ENCODE measurements at places on chromosomes 2 and 18.
A peak's percentile ranks its signal among the peaks of the same experiment; 100 is the strongest.

GRCh38 chr2:235555371-235555770 lies 61.5 kb downstream of the AGAP1 start:
- peak; percentile 17 for DNase-seq

DNA sequence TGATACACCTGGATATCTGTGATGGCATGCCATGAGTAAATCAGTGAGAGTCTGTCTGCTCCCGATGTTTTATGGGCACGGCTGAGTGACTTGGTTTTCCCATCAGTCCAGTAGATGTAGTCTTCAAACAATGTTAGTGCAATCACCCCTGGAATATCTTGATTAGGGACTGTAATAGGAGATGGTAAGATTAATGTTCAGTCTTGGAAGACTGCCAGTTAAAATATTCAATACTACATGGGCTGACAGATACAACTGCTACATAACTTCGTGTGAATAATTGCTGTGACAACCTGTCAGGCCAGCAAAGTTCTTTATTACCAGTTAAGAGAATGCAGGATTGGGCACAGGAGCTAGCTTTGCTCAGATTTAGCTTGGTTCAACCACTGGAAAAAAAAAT lies 1673.3 kb downstream of the LRP1B start:
- no peak for DNase-seq

DNA sequence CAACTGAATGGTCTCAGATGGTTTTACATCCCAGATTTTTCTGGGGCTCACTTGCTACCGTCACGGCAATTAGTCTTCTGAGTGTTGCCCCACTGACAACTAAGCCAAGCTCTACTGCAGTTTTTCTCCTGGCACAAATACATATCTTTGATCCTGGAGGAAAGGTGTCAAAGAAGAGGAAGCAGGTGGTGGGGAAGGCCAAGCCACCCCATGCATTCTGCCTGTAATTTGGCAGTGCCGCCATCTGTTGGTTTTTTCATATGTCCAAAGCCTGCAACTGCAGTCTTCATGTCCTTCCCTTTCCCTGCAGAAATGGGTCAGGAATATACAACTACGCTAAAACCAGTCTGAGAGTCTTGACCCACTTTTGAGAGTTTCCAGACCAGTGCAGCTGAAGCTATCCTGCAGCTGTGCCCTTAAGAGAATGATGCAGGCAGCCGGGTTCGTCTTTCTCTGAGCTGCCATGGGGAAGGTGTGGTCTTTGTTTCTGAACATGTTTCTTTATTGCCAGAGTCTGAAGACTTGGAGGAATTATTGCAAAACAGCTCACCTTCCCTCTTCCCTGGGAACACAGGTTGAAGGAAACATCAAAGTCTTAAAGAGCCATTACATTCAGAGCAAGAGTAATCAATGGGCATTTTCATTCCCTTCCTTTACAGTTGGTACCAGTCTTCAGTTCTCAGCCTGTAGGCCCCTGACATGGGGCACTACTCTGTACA lies 71.8 kb upstream of the ATL2 start:
- no peak for DNase-seq

GRCh38 chr2:151650456-151650855 lies 83.8 kb downstream of the NEB start:
- no peak for DNase-seq
